Stimulated activated CD4-positive, alpha-beta T cell treated with anti-CD3 and anti-CD28 coated beads, Interleukin-1b, Interleukin-23, amount 100 ng/mL, for 24 hours (primary cell): ENCODE measurements at places on chromosomes 7 and 10.

GRCh38 chr7:105377903-105378302, 10.8 kb downstream of the SRPK2 start:
- DNase-seq = no peak

GRCh38 chr7:133135451-133135850, 53.6 kb upstream of the CHCHD3 start:
- no peak for DNase-seq

DNA sequence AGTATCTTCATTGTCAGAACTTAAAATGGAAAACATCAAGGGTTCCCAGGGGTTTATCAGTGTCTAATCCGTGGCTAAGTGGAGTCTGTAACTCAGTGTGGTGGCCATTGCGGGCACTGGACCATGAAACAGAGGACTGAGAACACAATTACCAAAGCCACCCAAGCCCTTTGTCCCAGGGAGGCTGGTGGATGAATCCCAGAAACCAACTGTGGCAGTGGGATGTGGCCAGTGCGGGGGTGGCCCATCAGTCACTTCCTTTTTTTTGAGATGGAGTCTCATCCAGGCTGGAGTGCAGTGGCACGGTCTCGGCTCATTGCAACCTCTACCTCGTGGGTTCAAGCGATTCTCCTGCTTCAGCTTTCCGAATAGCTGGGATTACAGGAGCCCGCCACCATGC, 61.8 kb downstream of the TACC2 start:
- no peak for DNase-seq

DNA sequence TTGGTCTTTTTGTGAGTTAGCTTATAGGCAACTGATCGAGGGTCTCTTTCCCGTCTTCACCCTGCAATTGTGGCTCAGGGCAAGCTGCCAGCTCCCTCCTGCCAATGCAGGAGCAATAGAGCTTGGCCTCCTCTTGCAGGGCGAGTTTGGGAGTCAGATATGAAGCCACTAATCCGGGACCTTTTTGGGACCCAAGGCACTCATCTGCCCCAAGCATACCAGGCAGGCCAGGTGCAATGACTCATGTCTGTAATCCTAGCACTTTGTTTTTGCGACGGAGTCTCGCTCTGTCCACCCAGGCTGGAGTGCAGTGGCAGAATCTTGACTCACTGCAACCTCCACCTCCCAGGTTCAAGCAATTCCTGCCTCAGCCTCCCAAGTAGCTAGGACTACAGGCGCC, 21.1 kb downstream of the LIMK1 start:
- no peak for DNase-seq

DNA sequence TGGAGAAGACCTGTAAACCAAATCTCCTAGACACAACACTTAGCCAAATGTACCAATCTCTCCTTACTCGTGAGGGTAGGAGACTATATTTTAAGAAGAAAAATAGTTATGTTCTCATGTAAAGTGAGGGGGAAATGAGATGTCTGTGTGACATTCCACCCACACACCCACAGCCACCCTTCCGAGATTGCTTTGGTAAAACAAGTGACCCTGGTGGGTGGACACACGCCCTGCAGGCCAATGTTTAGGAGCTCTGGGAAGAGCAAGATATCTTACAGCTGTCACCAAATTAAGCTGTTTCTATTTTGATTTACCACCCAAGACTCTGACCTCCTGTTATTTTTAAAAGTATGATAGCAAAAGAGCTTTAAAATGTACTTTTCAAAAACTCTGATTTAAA, 147.2 kb upstream of the PFKP start:
- DNase-seq = no peak

- no peak for DNase-seq
These were observed 116.1 kb downstream of the GPR37 start for GRCh38 chr7:124649397-124650014.

DNA sequence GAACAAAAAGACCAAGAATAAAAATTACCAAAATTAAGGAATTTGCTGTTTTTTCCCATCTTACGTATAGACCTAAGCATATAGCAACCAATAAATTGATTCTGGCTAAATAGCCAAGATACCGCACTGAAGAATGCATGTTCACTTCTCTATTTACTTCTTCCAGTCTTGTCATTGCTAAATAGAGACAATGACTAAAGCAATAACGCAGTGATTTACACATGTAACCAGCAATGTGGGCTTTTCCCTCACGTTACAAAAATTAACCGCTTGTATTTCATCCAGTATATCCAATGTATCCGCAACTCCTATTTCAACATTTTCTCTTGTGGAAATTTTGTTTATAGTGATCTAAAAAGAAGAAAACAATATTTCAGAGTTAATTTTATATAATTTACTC, 5.6 kb downstream of the TMEM168 start:
- DNase-seq = no peak

DNA sequence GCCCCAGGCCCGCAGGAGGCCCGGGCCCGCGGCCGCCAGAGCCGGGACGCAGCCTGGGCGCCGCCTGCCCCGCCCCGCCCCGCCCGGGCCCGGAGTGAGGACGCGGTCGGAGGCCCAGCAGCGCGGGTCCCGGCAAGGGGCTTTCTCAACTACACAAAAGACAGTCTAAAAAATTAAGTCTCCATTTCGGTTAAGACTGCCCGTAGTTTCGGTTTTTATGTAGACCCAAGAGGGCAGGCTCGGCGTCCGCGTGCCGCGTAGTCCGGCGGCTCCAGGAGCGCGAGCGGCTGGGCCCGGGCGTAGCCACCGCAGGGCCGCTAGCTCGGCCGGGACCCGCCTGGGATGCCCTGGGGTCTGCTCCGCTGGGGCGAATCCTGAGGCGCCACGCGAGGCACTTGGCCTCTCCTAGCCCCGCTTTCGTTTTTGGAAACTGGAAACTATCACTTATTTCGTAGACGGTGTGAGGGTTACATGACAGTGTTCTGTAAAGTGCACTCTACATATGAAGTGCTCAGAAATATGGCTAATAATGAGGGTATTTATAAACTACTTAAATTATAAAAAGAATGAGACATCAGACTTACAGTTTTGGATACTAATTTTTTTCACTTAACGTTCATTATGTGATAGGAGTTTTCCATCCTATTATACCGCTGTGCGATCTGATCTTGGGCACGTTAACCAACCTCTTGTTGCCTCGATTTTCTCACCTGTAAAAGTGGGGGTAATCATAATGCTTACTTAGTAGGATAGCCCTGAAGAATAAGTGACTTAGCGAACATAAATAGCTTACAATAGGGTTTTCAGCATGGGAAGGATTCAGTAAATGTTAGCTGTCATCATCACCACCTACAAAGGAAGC, 573 bp downstream of the BLVRA start:
- DNase-seq = no peak
